ENCODE measurements at places on chromosomes 16 and 17.

- no peak for DNase-seq
These were observed 10.2 kb upstream of the NFATC3 start for GRCh38 chr16:68074850-68075555.

DNA sequence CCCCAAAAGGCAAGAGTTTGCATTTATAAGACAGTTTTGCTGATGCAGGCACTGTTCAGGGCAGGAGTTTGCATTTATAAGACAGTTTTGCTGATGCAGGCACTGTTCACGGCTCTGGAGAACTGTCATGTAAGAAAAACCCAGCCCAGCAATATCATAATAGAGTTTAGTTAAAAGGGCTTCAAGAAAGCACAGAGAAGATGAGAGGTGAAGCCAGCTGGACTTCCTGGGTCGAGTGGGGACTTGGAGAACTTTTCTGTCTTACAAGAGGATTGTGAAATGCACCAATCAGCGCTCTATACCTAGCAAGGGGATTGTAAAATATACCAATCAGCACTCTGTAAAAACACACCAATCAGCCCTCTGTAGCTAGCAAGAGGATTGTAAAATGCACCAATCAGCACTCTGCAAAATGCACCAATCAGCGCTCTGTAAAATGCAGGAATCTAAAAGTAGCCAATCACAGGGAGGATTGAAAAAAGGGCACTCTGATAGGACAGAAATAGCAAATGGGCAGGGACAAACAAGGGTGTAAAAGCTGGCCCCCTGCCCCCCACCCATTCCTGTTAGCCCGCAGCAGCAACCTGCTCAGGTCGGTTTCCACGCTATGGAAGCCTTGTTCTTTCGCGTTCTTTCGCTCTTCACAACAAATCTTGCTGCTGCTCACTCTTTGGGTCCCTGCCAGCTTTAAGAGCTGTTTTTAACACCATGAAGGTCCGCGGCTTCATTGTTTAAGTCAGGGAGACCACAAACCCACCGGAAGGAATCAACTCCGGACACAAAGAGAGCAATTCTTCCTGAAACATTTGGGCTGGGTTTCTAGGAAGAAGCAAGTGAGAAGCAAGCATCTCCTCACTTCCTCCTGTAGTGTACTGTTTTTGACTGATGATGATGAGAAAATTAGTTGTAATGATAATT is 1.8 kb upstream of the CBX1 start:
- no peak for DNase-seq

GRCh38 chr16:88058817-88059216 is 107.6 kb downstream of the BANP start:
- no peak for DNase-seq

GRCh38 chr16:75042426-75043174 is 43.8 kb downstream of the ZNRF1 start:
- no peak for DNase-seq

- no peak for DNase-seq
These were observed 3.3 kb upstream of the ZC3H7A start for GRCh38 chr16:11800382-11800718.

DNA sequence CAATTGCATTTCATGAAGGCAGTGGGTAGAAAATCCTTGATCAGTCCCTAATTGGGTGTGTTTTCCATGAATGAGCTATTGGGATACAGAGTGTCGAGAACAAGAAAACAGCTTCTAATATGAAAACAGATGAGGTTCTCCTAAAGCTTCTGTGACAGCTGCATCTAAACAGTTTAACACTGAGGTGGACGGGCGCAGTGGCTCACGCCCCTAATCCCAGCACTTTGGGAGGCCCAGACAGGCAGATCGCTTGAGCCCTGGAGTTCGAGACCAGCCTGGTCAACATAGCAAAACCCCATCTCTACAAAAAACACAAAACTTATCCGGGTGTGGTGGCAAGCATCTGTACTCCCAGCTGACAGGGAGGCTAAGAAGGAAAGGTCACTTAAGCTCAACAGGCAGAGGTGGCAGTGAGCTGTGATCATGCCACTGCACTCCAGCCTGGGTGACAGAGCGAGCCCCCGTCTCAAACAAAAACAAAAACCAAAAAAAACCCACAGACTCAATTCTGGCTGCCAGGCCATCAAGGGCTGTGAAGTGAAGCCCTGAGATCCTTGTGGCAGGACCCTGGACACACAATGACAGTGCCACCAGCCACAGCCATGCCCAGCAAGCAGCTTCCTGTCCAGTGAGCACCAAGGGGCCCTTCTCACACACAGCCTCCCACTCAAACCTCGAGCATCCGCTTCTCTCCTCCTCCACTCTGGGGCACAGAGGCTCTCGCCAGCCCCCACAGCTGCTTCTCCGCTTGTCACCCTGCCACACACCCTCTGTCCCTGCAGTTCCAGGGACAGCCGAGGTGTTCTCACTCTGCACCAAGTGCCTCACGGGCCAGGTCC is 44.0 kb downstream of the ANKRD11 start:
- no peak for DNase-seq

- no peak for DNase-seq
These were observed 178.9 kb downstream of the PRKCA start for GRCh38 chr17:66481271-66481670.

DNA sequence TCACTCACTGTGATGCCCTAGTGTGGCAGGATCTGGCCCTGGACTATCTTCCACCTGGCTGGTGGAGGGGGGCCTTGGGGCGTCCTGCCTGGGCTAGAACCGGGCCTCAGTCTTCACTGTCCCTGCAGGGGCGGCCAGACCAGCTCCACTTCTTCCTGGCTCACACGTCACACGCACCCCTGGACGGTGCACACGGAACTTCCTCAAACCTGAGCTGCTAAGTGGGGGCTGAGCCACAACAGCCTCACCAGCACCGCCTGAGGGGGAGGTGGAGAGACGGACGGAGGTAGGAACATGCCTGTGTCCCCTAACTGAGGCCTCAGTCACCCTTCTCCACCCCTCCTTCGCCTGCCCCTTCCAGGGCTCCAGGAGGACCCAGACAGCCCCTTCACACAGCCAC is 36.6 kb downstream of the TIMM22 start:
- DNase-seq: no peak

DNA sequence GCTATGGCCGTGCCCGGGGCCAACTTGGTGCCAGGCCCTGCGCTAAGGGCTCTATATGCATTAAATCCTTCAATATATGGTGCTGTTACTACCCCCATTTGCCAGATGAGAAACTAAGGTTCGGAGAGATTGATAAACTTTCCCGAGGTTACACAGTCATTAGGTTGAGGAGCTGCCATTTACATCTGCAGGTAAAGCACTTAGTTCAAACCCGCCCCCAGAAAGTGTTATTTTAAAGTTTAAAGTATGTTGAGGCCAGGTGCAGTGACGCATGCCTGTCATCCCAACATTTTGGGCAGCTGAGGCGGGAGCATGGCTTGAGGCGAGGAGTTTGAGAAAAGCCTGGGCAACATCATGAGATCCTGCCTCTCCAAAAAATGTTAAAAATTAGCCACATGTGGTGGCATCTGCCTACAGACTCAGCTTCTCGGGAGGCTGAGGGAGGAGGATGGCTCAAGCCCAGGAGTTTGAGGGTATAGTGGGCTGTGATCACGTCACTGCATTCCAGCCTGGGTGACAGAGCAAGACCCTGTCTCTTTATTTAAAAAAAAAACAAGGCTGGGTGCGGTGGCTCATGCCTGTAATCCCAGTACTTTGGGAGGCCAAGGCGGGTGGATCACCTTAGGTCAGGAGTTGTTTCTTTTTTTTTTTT is 264.7 kb downstream of the PARN start:
- no peak for DNase-seq

DNA sequence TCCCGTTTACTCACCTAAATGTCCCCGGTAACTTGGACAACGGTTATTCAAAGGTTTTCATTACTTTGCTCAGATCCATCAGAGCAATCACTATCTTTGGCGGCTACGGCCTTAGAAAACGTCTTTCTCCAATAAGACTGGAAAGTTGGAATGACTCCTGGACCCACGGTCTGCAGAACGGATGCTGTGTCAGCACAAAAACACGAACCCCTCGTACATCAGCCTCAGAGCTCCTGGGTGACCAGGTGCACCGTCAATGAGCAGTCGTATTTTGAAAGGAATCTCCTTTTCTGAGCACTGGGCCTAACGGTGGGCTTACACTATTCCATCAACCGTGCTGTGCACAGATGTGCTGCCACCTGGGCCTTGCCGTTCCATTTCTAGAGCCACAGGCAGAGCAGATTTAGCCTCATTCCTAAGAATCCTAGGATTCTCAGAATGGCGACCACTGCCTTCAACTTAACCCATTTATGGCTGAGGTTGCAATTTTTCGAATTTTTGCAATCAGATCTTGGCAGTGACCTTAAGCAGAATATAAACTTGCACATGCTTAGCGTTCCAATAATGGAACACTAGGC is 110.8 kb upstream of the ZNF750 start:
- DNase-seq: no peak

DNA sequence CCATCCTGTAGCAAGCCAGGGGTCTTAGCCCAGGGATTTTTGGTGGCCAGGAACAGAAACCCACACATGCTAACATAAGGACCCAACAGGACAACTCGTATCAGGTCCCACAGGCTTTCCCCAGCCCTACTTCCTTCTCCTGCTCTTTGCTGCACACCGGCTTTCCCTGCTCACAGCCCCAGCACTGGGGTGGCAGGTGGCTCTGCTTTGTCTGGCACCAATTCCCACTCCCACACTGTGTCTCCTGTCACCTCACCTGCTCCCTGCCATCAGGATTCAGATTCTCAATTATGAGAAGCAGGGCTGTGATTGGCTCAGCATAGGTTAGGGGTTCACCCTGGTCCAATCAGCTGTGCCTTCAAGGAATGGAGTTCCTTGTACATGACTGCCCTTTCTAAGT is 94.1 kb downstream of the TMEM132E start:
- DNase-seq: no peak

GRCh38 chr16:50939356-50939755 is 197.5 kb downstream of the CYLD start:
- no peak for DNase-seq

GRCh38 chr16:80084614-80085013 is 456.2 kb upstream of the DYNLRB2 start:
- DNase-seq: no peak

DNA sequence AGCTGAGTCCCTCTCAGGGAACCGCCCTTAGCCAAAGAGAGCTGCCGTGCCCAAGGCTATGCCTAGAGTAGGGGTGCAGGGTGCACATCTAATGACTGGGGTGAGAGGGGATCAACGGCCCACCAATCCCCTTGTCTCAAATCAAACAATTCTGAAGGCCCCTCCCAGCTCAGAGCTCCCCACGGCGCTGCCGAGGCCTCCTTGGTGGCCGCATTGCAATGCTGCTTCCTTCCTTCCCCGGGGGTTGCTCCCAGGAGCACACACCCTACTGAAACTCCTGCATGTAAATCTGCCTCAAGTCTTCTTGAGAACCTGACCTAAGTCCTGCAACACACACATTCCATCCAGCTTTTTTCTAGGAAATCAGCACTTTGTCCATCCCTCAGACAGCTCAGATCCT is 80.6 kb upstream of the RCVRN start:
- DNase-seq: no peak

DNA sequence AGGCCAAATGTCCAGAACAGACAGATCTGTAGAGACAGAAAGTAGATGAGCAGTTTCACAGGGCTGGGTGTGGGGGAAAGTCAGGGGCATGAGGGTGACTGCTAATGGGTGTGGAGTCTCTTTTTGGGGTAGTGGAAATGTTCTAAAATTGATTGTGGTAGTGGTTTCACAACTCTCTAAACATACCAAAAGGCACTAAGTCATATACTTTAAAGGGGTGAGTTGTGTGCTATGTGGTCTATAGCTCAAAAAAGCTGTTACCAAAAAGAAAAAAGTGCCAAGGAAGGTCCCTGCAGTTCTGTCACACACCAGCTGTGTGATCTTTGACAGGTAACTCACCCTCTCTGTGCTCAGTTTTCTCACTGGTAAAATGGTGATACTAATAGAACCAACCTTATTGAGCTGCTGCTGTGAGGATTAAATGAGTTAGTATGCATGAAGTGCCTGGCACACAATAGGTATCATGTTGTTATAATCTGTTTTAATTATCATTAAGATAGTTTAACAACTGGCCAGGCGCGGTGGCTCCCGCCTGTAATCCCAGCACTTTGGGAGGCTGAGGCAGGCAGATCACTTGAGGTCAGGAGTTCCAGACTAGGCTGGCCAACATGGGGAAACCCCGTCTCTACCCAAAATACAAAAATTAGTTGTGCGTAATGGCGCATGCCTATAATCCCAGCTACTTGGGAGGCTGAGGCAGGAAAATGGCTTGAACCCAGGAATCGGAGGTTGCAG is 10.3 kb downstream of the ITGAX start:
- no peak for DNase-seq

DNA sequence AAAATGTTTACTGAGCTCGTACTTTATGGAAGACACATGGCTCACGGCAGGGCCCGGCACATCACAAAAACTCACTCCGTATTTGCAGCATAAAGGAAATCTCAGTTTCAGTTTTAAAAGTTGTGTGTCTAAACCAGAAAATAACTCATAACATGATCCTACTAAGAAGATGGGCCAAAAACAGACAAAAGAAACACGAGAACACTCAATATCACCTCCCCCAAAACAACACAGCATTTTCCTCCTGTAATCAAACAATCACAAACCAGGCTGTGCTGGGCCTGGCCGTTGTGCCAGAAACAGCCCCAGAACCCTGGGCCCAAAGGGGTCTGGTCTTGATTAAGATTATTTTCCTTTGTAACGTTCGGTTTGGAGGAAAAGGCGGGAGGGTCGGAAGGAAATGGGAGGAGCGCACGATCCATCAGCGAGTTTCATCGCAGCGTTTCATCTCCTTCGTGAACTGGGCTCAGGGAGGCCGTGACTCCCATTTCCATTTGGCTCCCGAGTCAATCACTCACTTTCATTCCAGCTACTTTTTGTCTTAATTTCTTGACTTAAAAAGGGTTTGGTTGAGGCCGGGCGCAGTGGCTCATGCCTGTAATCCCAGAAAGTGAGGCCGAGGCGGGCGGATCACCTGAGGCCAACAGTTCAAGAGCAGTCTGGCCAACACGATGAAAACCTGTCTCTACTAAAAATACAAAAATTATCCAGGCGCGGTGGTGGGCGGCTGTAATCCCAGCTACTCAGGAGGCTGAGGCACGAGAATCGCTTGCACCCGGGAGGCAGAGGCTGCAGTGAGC is 61.4 kb downstream of the NXN start:
- DNase-seq: no peak

GRCh38 chr17:66387392-66387981 is 85.1 kb downstream of the PRKCA start:
- no peak for DNase-seq

- no peak for DNase-seq
These were observed 22.5 kb upstream of the C16orf78 start for GRCh38 chr16:49351096-49351487.
